ENCODE measurements at places on chromosomes 7 and 10.

- no peak for DNase-seq
These were observed 8.8 kb upstream of the REPIN1 start for GRCh38 chr7:150359622-150360362.

DNA sequence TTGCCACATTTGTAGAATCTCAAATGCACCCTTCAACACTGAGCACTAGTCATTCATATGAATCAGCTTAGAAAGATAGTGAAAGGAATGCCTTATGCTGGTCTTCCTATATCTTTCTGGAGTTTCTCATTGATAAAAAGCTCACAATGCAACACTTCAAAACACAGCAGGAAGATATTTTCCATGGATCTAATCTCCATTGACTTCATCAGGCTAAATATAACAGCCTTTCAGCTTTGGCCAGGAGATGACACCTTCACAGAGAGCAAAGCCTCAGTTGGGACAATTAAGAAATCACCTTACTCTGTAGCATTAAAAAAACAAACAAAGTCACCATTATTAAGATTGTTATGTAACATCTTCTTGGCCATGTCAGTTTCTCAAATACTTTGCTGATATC, 6.7 kb downstream of the NRP1 start:
- DNase-seq = no peak

GRCh38 chr7:98387544-98388226, 13.2 kb downstream of the BAIAP2L1 start:
- DNase-seq = no peak

GRCh38 chr7:43726466-43726865, 2.9 kb downstream of the COA1 start:
- no peak for DNase-seq

- no peak for DNase-seq
These were observed 70.7 kb downstream of the ARHGAP22 start for GRCh38 chr10:48533951-48534720.

Measured in RWPE2 (cell line).